ENCODE measurements at places on chromosomes 4 and X.

DNA sequence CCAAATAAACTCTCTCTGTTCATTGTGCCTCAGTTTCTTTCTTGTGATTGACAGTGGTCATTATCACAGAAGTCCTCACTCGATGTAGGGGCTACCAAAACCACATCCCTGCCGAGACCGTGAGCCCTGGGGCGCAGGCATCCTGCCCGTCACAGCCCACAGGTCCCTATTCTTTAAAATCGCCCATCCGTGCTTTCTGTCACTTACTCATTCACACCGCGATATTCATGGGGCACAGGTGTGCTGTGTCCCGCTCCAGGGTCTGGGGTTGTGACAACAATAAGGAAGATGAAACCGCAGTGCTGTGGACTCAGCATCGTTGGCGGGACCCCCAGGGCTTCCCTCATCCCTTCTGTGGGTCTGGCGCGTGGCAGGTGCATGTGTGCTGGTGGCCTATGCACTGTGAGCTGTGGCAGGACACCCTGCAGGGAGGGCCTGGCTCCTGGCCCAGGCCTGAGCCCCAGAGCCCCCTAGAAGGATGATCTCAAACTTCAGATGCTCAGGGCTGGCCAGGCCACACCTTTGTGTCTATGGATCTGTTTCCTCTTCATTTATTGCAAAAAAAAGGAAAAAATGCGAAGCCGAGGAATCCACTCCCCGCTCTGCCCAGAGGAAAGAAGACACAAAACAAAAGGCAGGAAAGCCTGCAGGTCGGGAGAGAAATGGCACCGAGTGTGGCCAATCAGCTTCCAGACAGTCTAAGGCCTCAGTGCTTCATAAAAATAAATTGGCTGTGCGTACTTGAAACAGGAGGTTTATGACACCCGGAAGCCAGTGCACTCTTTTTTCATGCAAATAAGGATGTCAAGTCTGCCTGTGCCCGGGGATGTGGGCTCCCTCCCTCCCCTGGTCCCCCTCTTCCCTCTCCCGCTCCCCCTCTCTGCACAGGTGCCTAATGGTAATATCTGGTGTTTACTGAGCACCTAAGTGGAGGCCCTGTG, 109.5 kb upstream of the ADRA2C start:
- DNase-seq, result no peak

DNA sequence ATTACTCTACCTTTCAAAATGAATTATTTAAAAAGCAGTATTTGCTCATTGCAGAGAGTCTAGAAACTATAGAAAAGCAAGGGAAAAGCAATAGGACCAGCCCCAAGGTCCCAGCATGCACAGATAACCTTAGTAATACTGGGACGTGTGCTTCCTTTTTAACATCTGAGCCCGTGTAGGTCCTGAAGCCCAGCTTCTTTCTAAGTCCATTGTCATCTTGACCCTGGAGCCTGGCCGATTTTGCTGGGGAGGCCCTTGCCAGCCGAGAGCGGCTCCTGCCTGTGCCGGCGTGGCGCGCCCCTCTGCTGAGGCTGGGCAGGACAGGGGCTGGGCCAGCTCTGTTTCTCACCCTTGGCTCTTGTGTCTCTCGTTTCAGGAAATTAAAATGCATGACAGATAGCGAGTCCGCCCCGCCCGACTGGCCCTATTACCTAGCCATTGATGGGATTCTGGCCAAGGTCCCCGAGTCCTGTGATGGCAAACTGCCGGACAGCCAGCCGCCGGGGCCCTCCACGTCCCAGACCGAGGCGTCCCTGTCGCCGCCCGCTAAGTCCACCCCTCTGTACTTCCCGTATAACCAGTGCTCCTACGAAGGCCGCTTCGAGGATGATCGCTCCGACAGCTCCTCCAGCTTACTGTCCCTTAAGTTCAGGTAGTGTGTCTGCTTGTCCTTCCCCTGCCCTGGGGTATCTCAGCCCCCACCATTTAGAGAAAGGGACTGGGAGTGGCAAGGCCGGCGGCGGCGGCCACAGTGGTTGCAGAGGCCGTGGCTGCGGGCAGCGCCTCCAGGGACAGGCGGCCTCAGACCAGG, 4.1 kb downstream of the MSANTD1 start:
- no peak for DNase-seq

GRCh38 chr4:15063341-15063740, 61.1 kb downstream of the CPEB2 start:
- DNase-seq, result no peak

DNA sequence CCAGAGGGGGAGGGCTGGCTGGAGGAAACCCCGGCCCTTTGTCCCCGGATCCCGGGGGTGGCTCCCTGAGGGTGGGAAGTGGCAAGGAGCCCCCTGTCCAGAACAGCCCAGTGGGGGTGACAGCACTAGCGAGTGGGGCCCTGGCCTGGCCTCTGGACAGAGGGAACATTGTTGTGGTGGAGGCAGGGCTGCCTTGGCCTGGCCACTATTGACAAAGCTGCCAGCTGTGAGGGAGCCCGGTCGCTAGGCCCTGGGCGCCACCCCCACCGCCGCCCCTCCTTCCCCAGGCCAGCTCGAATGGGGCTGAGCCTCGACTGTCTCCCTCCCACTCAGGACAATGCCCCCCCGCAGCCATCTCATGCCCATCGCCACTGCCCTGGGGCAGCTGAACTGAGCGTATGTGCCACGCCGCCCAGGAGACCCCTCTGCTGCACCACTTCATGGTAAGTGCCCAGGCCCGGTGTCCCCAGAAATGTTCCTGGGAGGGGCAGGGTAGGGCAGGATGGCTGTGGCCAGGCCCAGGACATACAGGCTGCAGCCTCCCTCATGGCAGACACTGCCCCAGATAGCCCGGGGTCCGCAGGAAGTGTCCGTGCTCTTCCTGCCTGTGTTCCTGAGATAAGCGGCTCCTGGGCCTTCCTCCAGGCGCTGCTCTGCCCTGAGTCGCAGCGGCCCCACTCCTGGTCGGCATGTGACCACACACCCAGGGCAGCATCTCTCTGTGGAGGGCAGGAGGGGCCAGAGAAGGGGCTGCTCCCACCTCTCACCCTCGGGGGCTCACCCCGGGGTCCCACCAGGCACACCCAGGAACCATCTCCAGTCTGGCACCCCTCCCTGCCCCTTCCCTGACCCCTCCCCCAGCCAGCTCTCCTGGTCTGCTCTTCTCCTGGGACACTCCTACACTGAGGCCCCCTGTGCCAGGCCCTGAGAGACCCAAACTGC, 1.4 kb downstream of the PLXNB3 start:
- DNase-seq, result no peak

GRCh38 chr4:39004758-39005157, 27.5 kb downstream of the TMEM156 start:
- no peak for DNase-seq

DNA sequence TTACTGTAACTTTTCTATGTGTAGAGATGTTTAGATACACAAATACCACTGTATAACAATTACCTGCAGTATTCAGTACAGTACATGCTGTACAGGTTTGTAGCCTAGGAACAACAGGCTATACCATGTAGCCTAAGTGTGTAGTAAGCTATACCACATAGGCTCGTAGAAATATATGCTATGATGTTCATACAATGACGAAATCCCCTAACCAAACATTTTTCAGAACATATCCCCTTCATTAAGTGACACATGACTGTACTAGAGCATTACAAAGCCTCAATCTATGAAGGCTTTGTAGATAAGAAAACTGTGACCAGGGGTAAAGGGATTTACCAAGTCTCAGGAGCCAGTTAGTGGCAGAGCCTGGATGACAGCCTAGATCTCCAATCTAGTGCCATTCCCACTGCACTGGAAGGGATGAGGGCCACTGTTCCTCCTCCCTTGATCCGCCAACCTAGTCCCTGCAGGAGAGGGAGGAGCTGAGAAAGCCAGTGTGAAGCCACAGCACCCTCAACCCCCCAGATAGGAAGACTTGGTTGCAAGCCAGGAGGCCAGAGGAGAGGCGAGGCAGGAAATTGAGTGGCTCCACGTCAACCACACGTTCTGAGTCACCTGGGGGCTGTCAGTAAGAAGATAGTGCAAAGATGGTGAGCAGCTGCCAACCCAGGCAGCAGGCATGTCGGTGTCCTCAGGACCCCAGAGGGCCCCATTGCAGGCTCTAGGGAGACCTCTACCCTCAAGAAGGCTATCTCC, 227.7 kb downstream of the BCOR start:
- DNase-seq, result no peak

DNA sequence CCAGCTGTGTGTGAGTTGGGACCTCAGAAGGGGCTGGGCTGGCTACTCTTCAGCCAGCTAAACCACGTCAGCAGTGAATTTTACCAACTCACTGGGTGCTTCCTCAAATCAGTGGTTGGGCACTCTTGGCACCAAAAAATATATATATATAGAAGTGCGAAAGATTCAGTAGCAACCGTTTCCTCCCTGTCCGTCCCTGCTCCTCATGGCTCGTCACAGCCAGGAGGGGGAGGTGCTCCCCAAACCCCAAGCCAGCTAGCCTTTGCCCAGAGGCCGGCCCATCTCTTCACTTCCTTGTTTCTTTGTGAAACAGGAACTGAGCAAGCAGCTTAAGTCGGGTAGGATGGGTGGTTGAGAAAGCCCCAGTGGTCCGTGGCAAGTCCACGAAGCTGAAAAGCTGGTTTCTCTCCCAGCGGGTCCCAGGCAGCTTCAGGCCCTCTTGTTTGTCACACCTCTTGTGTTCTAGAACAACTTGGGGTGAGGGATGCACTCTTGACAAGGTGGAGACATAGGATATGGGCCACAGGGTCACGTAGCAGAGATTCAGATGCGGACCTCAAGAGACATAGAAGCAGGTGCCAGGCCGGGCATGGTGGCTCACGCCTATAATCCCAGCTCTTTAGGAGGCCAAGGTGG, 6.8 kb upstream of the SASH3 start:
- DNase-seq, result no peak

GRCh38 chr4:16029262-16029661, 54.6 kb downstream of the PROM1 start:
- DNase-seq, result no peak

DNA sequence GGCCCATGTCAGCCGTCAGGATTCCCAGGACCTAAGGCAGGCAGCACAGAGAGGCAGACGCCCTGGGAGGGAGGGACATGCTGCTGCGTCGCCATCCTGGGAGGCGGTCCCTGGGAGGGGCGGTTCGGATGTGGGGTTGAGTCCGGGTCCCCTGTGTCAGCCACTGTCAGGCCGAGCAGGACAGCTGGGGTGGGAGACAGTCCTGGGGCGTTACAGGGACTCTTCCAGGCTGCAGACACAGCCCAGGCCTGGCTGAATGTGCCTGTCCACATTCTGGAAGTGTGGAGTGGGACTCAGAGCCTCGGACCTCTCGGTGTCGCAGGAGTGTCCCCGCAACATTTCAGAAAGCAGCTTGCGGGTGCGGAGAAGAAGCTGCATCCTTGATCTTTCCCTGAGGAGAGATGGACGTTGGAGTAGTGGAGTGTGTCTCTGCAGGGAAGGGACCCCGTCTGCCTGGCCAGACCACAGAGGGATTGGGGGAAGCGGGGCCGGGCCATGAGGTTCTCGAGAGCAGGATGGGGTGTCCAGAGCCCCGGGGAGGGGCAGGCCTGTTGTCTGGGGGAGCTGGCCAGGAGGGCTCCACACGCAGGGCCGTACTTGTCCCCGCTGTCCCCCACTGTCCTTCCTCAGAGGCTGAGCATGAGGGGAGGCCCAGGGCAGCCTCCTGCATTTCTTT, 6.1 kb downstream of the AKAP17A start:
- no peak for DNase-seq

DNA sequence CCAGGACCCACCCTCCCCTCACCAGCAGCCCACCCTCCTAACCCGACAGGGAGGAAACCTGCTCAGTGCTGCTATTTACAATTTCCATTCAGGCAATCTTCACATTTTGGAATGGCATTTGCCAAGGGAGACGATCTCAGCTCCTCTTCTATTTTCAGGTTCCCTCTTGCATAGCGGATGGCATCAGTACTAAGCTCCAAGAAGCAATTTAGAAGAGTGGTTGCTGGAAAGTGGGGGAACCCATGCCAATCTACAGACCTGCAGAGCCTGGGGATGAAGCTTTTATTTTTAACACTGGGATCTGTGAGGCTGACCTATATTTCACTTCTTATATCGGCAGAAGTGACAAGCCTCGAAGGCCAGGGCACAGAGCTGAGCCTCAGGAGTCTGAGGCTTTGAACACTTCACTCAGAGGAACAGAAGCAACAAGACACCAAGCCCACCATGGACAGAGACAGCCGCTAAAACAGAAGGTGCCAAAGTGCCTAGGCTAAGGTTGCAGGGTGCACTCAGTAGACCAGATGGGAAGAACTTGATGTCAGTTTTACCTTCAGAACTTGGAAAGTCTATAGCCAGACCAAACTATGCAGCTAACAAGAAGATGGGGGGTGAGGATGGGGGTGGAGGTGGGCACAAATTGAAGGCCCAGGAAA, 44.0 kb downstream of the SCD5 start:
- no peak for DNase-seq

DNA sequence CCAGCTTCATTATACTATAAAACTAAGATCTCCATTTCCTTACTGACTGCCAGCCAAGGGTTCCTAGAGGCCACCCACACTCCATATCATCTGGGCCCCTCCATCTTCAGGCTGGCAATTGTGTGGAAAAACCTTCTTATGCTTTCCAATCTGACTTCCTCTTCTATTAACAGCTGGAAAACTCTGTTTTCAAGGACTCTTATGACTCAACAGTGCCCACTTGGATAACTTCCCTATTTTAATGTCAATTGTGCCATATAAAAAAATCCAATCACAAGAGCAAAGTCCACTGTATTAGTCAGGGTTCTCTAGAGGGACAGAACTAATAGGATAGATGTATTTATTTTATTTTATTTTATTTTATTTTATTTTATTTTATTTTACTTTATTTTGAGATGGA, 41.0 kb upstream of the CPEB2 start:
- DNase-seq, result no peak
